ENCODE measurements at places on chromosomes 13 and 19.
A peak's percentile ranks its signal among the peaks of the same experiment; 100 is the strongest.

DNA sequence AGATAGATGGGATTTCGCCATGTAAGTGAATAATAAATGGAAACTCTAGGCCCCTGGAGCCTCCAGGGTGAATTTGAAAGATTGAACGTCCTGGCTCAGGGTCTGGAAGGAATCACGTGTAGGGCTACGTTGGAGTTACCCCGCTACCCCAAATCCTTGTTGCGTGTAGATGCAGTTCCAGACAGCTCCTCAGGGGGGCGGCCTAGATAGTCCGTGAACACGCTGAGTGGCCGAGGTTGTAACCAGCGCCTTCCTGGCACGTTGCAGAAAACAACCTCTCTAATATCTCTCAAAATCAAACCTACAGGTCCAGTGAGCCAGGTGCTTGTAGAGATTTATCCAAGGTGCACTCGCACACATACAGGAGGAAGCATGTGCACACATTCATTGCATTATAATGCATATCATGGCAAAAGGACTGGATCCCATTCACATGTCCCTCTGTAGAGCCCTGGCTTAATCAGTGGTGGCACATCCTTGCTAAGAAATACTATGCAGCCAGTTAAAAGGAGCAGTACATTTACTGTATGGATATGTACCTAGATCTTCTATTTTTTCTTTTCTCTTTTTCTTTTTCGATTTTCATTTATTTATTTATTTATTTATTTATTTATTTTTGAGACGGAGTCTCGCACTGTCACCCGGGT is 2.5 kb upstream of the KEAP1 start:
- peak overlapping the region; percentile 47 for H3K4me3 ChIP-seq
- H3K4me1 ChIP-seq: peaks cover 43% of the 10 kb centered on the region
- H3K36me3 ChIP-seq: peaks cover 7% of the 10 kb centered on the region
- peak overlapping the region; percentile 42 for H3K27ac ChIP-seq

DNA sequence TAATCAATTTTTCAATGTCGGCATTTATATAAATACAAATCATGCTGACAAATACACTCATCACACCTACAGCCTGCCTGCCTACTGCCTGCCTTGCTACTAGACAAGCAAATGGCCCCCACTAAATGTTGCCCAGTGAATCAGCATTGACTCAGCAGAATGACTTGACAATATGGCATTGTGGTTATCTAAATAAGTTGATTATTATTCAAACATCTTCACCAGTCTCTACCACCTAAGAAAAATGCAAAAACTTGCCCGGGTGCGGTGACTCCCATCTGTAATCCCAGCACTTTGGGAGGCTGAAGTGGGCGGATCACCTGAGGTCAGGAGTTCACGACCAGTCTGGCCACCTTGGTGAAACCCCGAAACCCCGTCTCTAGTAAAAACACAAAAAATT is 296.1 kb downstream of the PCDH9 start:
- H3K27me3 ChIP-seq: no peaks in the 10 kb centered on the region
- no peaks in the 10 kb centered on the region for H3K4me1 ChIP-seq
- no peaks in the 10 kb centered on the region for H3K36me3 ChIP-seq

DNA sequence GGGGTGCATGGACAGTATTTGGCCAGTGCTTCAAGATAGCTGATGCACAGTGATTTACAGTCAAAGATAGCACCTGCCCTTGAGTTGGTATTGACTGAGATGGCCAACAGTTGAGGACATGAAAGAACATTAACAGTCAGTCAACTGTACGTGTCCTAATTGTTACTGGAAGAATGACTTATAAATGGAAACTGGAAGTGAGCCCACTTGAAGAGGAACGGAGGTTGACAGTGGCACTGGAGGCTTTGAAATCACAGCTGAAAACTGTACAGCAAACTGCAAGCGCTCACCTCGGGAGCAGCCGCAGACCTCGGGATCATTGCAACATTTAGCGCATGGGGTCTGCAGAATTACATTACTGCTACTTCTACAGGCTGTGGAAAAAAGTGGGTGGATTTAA is 77.1 kb downstream of the GGACT start:
- no peaks in the 10 kb centered on the region for H3K27me3 ChIP-seq
- peaks cover 16% of the 10 kb centered on the region for H3K4me1 ChIP-seq
- H3K4me3 ChIP-seq: no peak overlapping the region
- H3K27ac ChIP-seq: no peak overlapping the region
- no peaks in the 10 kb centered on the region for H3K36me3 ChIP-seq
- no peak for DNase-seq

- H3K27ac ChIP-seq: no peak overlapping the region
- DNase-seq: no peak
- no peaks in the 10 kb centered on the region for H3K27me3 ChIP-seq
- H3K4me1 ChIP-seq: no peaks in the 10 kb centered on the region
Observed at GRCh38 chr13:59771272-59771671, 392.5 kb downstream of the DIAPH3 start.

DNA sequence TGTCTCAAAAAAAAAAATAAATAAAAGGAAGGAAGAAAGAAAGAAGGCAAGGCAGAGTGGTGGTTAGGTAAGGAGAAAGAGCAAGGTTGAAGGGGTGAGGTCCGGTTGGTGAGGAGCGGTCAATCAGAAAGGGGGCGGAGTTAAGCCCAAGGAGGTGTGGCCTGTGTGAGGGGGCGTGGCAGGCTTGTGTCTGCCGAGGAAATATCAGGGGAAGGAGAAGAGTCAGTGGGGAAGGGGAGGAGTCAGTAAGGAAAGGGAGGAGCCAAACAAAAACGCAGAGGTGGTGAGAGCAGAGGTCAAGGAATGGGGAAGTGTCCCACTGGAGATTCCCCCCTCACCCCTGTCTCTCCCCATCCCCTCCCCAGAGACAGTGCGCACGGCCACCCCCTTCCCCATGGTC is 5.9 kb downstream of the CACNG7 start:
- no peak overlapping the region for H3K27ac ChIP-seq
- no peaks in the 10 kb centered on the region for H3K36me3 ChIP-seq
- DNase-seq: no peak
- peaks cover 44% of the 10 kb centered on the region for H3K27me3 ChIP-seq
- no peaks in the 10 kb centered on the region for H3K4me1 ChIP-seq

- no peak overlapping the region for H3K27ac ChIP-seq
- H3K36me3 ChIP-seq: no peaks in the 10 kb centered on the region
- H3K4me1 ChIP-seq: no peaks in the 10 kb centered on the region
- no peaks in the 10 kb centered on the region for H3K27me3 ChIP-seq
- H3K4me3 ChIP-seq: no peak overlapping the region
Observed at GRCh38 chr19:28210886-28211285, 1002.1 kb downstream of the UQCRFS1 start.

Data from activated naive CD4-positive, alpha-beta T cell treated with anti-CD3 and anti-CD28 coated beads, Interleukin-2, amount 10 ng/mL, durations not matched to agents 7 days and 5 days (primary cell).